ENCODE measurements at places on chromosomes 3 and 15.

DNA sequence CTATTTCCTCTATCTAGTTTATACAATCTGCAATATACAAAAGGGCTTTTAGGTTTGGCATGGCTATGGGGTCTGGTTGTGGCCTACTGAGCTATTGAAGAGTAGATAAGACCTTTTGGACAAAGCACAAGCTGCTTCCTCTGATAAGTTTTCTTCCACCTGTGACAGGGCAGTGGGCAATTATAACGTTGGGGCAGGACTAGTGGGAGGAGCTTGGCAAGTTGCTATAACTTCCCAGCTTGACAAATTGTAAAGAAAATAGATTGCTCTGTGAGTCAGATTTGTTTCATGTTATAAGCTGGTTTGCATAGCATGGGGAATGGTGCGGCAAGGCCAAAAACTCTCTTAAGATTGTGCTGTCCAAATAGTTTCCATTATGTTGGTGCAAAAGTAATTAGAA, 64.9 kb downstream of the SLC7A14 start:
- no peak for DNase-seq

DNA sequence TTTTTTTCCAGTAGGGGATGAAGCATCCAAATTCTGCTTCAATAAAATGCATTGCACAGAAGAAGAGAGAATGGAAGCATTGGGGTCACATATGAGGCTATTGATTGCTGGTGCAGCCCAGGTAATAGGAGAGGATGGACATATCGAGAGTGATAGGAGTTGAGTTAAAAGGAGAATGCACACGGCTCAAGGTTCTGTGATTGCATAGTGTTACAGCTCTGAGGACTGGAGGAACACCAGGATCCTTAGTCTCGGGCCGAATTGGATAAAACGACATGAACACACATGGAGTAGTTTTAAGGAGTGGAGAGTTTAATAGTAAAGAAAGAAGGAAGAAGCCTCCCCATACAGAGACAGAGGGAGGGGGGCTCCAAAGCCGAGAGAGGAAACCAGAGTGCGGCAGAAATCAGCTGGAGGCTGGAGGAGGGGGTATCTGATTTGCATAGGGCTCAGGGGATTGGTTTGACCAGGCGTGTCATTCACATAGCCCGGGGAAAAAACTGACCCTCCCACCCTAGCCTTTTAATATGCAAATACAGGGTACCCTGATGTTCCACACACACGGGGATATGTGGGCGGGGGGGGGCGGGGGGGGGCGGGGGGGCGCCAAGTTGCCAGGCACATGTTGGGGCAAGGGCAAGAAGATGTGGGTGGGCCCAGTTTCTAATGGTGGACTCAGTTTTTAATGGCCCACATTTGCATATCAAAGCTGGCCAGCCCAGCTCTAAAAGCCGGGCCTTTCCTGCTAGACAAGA, 156.9 kb downstream of the AGBL1 start:
- peak; percentile 43 for DNase-seq

GRCh38 chr3:29764041-29764440, 483.2 kb downstream of the RBMS3 start:
- no peak for DNase-seq

DNA sequence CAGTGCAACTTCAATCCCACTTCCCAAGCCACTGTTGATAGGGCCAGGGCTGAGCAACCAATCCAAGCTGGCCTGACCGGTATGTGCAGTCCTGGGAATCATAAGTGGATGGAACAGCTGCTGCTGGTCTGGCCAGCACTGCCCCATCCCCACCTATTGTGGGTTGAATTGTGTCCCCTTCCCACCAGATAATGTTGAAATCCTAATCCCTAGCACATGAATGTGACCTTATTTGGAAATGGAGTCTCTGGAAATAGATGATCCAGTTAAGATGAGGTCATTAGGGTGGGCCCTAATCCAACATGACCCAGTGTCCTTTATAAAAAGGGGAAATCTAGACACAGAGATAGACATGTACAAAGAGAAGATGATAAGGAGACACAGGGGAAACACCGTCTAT, 13.7 kb upstream of the PDIA5 start:
- DNase-seq = no peak

- no peak for DNase-seq
Observed at GRCh38 chr15:75360391-75360790, 8.0 kb downstream of the MAN2C1 start.

DNA sequence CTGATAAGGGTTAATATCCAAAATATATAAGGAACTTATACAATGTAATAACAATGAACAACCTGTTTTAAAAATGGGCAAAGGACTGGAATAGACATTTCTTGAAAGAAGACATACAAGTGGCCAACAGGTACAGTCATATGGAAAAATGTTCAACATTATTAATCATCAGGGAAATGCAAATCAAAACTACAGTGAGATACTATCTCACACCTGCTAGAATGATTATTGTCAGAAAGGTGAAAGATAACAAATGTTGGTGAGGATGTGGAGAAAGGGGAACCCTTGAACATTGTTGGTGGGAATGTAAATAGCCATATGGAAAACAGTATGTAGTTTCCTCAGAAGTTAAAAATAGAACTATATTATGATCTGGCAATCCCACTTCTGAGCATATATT, 20.4 kb downstream of the GOLM2 start:
- no peak for DNase-seq

- DNase-seq = no peak
Observed at GRCh38 chr3:69081583-69082262, 1.6 kb upstream of the UBA3 start.

DNA sequence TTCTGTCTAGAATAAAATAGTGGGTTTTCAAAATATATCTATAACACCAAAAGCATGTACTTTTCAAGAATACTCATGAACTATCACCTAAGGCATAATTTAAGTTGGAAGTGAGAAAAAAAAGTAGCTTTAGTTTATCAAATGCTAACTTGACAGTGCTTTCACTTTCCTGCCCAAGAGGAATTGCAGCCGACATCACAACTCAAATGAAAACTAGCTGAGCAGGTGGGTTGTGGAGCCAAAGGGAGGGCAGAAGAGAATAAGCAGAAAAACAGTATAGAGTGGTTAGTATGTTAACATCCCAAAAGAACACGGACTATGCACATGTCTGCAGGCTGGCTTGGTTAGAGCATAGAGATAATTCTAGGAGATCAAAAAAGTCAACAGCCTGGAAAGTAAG, 120.9 kb downstream of the NEDD4 start:
- no peak for DNase-seq

GRCh38 chr15:101497017-101497416, 7.5 kb upstream of the PCSK6 start:
- no peak for DNase-seq

DNA sequence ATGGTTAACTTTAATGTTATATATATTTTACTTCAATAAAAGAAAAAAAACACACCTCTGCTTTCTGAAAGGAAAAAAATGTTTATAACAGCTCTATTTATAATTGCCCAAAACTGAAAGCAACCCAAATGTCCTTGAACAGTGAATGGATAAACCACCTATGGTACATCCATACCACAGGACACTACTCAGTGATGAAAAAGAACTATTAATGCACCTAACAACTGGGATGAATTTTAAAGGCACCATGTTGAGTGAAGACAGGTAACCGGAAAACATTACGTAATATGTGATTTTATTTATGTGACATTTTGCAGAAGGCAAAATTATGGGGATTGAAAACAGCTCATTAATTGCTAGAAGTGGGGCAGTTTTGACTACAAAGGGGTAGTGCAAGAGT, 23.8 kb upstream of the FOXP1 start:
- DNase-seq = no peak

- no peak for DNase-seq
Observed at GRCh38 chr15:68833700-68834331, 13.1 kb upstream of the ANP32A start.

DNA sequence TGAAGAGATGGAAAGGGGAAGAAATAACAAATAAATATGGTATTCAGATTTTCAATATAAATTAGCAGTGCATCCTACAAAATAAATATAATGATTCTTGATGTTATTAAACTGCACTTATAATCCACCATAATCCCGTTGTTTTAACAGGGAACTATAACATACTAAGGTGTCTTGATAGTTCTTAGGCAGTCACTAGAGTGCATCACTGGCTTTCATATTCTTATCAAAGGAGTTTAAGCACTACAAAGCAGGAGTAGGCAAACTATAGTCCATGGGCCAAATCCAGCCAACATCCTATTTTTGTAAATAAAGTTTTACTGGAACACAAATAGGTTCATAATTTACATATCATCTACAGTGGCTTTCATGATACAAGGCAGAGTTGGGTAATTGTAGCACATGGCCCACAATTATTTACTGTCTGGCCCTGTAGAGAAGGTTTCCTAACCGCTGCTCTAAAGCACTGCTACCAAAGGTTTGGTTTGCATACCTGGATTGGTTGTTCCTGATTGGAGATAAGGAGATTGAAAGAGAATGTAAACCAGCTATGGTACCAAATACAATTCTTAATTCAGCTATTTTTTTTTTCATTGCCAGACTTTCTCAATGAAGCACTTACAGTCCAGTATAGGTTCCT, 104.3 kb downstream of the ZNF280D start:
- no peak for DNase-seq

DNA sequence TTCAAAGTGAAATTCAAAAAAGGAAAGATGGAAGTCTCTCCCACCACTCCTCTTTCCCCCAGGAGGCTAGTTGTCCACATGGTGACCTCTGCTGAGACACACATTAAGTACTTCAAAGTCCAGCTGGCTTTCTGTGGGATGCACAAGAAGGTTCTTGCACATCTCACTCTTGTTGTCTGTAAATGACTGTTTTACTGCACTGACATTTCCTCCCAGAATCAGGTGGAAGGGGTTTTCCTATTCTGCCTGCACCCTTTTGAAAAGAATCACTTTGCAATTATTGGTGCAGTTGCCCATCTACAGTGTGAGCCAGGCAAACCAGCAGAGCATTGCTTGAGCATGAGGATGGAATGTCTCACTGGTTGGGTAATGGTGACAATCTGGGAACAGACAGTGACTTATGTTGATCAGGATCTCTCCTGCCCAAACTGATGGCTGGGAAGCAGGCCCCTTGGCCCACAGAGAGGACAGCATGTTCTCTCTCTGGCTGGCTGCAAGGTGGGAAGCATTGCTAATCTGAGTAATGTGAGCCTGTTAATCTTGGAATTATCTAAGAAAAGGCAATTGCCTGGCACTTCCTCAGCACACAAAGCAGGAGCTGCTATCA, 347.7 kb upstream of the SATB1 start:
- no peak for DNase-seq

DNA sequence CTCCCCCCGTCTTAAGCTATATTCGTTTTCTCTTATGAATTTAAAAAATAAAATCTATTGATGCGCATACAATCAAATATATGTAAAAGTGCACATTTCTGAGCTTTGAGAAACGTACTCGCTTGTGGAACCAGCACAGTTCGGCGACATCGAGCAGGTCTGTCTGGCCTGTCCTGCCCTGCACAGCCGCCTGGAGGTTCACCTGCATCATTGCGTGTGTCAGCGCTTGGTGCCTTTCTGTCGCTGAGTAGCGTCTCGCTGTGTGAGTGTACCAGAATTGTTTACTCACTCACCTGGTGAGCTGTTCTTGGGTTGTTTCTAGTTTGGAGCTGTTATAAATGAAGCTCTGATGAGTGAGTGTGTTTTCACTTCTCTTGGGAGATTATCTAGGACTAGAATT, 104.0 kb downstream of the VGLL4 start:
- DNase-seq = no peak

DNA sequence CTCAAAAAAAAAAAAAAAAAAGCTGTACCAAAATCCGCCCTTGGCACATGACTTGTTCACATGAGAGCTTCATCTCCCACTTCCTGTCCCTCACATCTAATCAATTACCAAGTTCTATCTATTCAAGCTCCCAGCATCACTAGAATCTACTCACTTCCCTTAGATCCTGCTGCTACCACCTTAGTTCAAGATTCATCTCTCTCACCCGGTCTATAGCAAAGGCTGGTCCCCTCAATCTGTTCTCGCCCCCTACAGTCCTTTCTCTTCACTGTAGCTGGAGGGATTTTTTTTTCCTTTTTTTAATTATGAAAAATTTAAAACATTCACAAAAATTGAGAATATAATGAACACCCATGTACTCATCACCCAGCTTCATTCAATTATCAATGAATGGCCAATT, 16.7 kb upstream of the GPR160 start:
- no peak for DNase-seq

GRCh38 chr15:95410757-95411156, 919.7 kb upstream of the NR2F2 start:
- DNase-seq = no peak

DNA sequence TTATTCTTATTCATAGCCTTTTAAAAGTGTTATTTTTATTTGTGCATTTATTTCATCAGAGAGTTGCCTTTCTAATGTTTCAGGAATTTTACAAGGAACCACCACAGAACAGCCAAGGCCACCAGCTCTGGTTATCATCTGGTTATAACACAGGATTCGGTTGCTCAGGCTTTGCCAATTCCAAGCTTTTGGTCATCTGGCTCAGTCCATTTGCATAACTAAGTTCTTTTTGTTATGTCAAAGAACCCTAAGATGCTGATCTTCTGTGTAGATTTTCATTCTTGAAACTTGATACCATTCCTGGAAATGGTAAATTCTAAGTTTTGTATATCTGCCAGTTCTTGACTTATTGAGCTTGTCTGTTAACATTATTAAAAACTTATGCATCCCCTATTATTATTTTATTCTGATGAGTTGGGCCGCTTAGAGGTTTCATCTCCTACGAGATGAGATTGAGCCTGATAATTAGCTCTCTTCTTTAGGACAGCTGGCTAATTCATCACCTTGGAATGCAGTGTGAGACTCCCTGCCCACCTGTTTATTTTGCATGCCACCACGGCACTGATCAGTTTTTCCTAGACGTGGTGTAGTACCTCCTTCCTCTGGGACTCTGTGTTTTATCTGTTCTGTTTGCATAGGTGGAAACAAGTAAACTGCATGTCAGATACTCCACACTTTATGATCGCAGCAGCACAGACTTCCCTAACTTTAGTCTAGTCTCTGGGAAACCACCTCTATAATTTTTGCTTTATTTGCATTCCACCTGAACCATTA, 264.8 kb downstream of the SLCO3A1 start:
- DNase-seq = no peak

- DNase-seq = no peak
Observed at GRCh38 chr3:169748670-169749069, 16.2 kb downstream of the TERC start.

- DNase-seq = no peak
Observed at GRCh38 chr15:69194025-69194827, 33.8 kb downstream of the GLCE start.

DNA sequence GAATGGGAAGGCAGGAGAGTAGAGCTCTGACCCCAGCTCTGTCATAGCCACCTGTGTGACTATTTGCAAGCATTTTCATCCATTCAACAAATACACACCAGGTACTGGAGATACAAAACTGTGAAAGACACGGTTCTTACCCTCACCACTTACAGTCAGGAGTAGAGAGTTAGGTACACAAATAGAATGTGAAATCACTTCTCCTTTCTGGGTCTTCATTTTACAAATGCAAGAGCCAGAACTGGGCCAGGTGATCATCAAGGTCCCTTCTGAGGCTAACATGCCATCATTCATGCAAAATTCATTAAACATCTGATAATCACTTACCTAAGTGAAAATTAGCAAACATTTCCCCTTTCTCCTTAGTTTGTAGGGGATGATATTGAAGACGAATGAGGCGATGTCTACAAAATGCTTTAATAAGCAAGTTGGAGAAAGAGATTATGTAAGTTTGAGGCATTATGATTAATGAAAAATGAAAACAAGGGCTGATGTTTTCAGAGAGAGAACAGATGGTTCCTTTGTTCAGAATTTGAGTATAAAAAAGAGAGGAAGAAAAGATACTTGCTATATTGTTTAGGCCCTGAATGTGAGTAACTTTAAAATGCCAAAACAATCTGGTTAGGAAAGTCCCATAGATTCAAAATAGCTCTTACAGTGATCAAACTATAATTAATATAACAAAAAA, 88.6 kb downstream of the LPP start:
- no peak for DNase-seq

- DNase-seq = no peak
Observed at GRCh38 chr3:31014317-31015040, 120.0 kb upstream of the GADL1 start.

Data from kidney (tissue), 22 donors.